ENCODE measurements at places on chromosomes 1 and 21. TPM values are rescaled to one million over a fixed set of nuclear protein-coding genes. Genes with fewer than 3 reads are reported as not detected.

HUNK gene
- total RNA-seq, result 1.8 TPM

MFN2 gene
- total RNA-seq, result 80.5 TPM

RNF223 gene
- total RNA-seq, result not detected

GJA9 gene
- total RNA-seq, result 0.20 TPM

FAM72C gene
- 1.6 TPM for total RNA-seq

FCRL1 gene
- total RNA-seq, result not detected

XPR1 gene
- total RNA-seq, result 53.6 TPM

TMEM125 gene
- total RNA-seq, result 3.9 TPM

DIRAS3 gene
- total RNA-seq, result 0.17 TPM

NOS1AP gene
- not detected for total RNA-seq

AVPR1B gene
- total RNA-seq, result not detected

NECAP2 gene
- 238 TPM for total RNA-seq

FRRS1 gene
- 5.0 TPM for total RNA-seq

BACE2 gene
- total RNA-seq, result 99.5 TPM

KRTAP10-12 gene
- not detected for total RNA-seq

PRPF38A gene
- total RNA-seq, result 5.4 TPM
